ENCODE measurements at places on chromosomes 16 and 17.

DNA sequence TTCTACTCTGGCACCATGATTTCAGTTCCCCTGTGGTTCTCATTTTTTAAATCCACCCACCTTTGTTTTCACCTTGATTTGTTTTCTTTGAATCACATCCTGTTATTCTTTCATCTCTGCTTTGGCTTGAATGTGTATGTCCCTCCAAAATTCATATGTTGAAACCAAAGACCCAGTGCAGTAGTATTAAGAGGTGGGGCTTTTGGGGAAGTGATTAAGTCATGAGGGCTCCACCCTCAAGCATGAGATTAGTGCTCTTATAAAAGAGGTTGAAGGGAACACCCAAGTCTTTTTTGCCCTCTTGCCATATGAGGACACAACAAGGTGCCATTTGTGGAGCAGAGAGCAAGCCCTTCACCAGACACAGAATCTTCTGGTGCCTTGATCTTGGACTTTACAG is 382.3 kb downstream of the SLC39A11 start:
- DNase-seq = no peak

- DNase-seq = peak; percentile 76
Measured at GRCh38 chr17:7436556-7437368, 1.5 kb downstream of the TMEM102 start.

- DNase-seq = no peak
Measured at GRCh38 chr17:57138956-57139576, 54.0 kb downstream of the AKAP1 start.

DNA sequence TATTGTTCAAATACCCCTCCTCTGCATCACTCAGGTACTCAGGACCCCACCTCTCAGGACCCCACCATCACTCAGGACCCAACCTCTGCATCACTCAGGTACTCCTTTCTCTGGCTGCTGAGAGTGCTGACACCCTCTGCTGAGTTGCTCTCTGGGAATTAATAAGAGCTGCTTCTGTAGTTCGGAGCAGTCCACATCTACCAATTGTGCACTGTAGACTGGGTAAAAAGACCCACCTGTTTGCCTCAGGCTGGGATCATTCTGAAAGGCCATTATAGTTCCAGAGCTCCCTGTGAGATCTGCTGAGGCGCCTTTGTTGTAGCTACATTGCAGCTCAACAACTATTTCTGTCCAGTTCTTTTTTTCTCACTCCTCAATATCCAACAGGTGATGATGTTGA is 276.3 kb upstream of the MYOCD start:
- DNase-seq = no peak

- no peak for DNase-seq
Measured at GRCh38 chr16:85238233-85238647, 126.0 kb upstream of the CIBAR2 start.

DNA sequence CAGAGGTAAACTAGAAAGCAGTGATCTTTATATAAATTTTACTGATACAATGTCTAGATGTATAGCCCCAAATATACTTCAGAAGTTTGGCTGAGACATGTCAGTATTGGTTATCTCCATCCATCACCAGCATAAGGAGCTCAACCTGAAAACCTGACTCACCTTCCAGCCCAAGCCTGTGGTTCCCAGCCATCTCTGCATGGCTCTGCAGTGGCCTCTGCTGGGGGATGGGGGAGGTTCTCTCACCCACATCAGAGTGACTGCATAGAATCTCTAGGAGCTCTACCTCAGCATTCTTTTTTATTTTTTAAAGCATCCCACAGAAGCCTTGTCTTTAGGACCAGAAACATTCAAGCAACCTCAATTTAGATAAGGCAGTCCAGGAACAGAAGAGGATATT is 27.3 kb downstream of the USP7 start:
- DNase-seq = peak; percentile 65

- DNase-seq = no peak
Measured at GRCh38 chr17:9204637-9205329, 183.5 kb downstream of the NTN1 start.

DNA sequence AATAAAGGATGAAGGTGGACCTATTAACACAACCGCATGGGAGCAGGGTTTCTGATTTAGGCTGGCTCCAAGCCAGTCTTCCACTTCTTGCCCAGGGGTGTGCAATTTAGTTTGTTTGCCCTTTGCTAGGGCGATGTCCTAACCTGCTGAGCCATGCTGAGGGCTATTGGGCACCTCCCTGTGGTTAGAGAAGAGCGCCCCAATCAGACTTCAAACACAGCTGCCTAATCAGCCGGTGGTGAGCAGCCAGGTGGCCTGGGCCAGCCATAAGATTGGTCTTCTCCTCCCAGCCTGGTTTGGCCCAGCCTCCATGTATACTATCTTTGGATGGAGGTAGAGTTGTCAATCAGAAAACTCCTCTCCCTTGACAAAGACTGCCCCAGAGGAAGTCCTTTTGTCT is 15.7 kb downstream of the TMEM94 start:
- DNase-seq = no peak

GRCh38 chr16:89581045-89581695 is 5.6 kb downstream of the CPNE7 start:
- DNase-seq = no peak

- DNase-seq = no peak
Measured at GRCh38 chr17:79006794-79007503, 2.6 kb downstream of the CANT1 start.

Data from activated CD4-positive, alpha-beta T cell treated with anti-CD3 and anti-CD28 coated beads for 1 hour (primary cell).